ENCODE measurements at places on chromosomes 7 and 10.

GRCh38 chr7:121519548-121520521 lies 123.7 kb upstream of the FAM3C start:
- no peak for DNase-seq

GRCh38 chr7:93977211-93977950 lies 26.8 kb downstream of the BET1 start:
- no peak for DNase-seq

- no peak for DNase-seq
Observed at GRCh38 chr7:133797818-133798520, 329.2 kb upstream of the LRGUK start.

DNA sequence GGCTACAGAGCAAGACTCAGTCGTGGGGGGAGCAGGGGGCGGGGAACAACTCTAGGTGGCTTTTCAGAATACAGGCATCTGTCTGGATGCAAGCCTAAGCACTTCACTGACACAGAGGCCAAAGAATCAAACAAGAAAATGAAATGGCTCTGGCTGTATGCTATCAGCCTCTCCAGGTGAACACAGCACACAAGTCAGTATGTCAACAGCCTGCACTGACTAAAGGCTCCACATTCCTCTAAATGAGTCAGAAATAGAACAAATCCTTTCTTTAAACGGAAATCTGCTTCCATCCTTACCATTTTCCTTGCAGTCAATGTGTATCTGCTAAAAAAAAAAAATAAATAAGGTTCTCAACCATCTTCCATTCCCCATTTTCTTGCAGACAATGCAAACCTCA lies 88.3 kb downstream of the ARMH3 start:
- DNase-seq: no peak

- no peak for DNase-seq
Observed at GRCh38 chr7:1989049-1989860, 243.5 kb downstream of the MAD1L1 start.

GRCh38 chr7:55309040-55309991 lies 55.8 kb upstream of the LANCL2 start:
- no peak for DNase-seq

DNA sequence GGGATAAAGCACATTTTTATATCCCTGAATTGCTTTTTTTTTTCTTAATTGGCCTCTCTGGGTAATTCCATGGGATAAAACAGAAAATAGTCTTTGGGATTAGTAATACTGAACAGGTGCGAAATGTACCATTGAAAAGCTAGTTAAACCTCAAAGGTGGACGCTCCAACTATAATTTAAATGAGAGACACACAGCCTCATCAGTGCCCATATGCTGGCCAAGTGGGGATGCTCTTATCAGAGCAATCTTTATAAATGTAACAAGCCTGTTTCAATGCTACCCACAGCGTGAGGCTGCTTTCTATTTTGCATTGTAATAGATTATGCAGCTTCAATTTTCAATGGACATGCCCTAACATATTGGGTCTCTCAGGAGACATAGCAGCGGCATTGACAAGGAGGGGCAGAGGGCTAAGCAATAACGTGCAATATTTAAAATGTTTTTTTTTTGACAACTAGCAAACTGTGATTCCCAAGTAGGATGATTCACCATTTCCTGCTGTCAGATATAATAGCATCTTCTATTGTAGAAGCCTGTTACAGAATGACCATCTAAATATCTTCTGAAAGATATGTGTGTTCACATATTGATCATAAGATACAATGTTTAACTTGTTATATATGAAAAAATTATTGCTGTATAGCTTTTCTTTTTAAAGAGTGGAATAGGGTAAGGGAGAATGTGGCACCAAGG lies 91.3 kb upstream of the BET1 start:
- no peak for DNase-seq

- no peak for DNase-seq
Observed at GRCh38 chr10:49058463-49059255, 56.7 kb downstream of the VSTM4 start.

DNA sequence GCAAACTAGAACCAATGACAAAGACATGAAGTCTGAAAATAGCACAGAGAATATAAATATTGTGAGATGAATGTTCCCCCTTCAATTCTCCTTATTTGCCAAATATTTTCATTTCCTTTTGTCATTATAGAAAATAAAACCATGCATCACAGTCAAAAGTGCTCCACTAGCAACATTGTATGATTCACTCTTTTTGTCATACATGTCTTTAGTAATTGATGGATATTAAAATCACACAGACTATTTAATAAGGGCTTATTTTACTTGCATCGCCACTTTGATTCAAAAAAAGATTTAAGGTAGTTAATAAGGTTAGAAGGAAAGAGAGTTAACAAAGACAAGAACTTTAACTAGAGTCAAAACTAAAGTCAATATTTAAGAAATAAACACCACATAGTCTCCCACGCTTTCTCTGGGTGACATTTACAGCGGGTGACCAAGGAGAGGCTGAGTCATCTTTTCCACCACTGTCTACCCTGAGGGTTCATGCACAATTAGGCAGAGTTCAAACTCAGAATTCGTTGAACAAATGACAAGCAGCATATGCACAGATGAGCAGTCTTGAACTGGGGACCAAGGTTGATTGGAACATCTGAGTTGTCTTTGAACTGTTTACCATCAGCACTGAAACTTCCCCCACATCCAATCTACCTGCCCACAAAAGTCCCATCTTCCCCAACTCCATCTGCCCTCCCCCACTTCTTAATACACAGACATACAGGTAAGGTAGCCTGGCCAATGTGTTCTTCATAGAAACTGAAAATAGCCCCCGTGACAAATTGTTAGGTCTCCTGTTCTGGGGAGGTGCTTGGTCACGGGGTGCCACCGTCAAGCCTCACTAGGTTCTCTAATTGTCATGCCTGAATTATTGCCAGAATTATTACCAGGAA lies 42.5 kb downstream of the C7orf25 start:
- no peak for DNase-seq

DNA sequence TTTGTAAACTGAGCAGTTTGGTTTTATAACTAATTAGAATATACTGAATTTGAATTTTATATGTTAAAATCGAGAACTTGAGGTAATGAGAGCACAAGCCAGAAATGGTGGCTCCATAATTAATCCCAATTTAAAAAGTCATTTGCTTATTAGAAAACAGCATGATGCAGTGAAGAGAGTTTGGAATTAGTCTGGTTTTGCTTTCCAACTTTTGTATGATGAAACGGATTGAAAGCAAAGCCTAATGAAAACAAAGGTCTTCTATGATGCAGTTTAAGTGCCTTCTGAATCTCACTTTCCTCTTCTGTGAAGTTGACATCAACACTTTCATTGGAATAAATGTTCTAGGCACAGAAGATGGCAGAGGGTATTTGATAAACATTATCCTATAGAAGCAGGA lies 89.4 kb downstream of the SORCS1 start:
- DNase-seq: no peak

- no peak for DNase-seq
Observed at GRCh38 chr7:4070214-4070613, 611.9 kb upstream of the FOXK1 start.

GRCh38 chr7:95694334-95694733 lies 78.0 kb upstream of the DYNC1I1 start:
- DNase-seq: no peak

DNA sequence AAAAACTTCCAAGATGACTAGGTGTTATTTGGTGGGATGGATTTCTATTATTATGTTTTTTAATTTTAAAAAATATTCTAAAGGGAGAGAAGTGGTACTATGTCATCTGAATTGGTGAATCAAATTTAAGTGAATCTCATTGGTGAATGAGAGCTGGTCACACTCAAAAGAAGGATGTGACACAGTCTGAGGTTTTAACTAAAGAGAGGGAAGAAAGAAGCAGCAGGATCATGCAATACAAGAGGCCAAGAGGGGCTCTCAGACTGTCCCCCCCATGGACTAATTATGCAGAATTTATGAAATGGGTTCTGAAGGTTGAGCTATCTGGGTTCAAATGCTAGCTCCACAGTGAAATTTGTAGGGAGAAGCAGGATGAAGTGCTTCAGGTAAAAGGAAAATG lies 16.2 kb downstream of the MACC1 start:
- DNase-seq: no peak

DNA sequence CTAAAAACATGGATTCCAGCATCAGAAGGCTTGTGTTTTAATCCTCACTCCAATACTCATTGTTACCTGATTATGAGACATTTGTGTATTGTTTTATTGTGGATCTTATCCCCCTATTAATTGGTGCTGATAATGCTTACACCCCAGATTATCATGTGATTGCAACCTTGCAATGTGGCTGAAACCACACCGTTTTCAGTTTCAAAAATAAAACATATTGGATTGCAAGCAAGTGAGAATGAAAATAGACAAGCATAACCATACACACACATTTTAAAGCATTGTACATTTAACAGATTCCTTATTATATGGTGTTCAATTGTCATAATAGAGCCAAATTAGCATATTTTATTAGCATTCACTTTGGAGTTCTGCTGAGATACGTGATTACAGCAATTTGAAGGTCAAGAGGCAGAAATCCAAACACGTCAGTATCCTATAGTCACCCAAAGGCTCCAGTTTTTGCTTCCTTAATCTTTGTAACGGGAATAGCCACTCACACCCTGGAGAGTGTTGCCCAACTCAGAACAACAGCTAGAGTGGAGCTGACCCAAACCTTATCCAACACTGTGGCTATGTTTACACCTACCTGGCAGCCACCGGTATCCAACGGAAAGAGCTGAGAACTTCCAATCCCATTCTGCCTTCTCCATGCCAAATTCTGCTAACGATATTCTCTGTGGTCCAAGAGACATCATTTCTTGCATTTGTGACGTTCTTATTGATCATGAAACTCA lies 317.1 kb upstream of the KLF6 start:
- no peak for DNase-seq

DNA sequence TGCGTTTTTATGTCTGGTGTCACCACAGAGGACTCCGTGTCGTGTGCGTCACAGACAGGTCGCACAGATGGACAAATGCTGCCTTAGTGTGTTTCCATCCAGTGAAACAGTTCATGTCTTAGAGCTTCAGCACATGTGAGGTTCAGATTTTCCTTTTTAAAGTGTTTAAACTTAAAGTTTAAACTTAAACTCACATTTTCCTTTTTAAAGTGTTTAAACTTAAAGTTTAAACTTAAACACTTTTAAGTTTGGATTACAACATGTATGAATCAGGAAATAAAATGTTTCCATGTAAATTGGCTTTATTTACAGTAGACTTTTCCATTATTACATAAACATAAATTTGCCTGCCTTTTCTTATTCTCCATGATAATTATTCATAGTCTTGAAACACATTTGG lies 67.3 kb downstream of the INSYN2A start:
- DNase-seq: no peak

GRCh38 chr10:50512743-50513416 lies 110.9 kb downstream of the SGMS1 start:
- DNase-seq: no peak

GRCh38 chr10:22657024-22657423 lies 57.4 kb downstream of the PIP4K2A start:
- no peak for DNase-seq

DNA sequence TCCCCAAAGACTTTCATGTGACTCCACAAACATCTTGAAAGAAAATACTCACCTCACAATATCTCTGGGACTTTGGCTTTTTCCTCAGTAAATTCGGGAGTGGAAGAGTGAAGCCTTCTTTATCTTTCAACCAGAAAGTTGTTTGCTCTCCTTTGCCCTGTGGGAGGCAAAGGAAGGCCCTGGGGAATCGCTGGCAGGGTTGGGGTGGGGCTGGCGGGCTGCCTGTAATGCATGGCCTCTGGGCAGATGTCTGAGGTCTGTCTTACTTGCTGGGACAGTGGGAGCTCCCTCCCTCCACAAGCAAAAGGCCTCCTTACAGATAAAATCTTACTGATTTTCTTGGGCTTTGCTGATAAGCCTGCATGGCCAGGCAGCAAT lies 24.9 kb downstream of the TECTB start:
- no peak for DNase-seq

GRCh38 chr7:157568770-157569584 lies 232.2 kb downstream of the DNAJB6 start:
- DNase-seq: no peak

- no peak for DNase-seq
Observed at GRCh38 chr7:134188311-134188710, 61.2 kb downstream of the LRGUK start.

- no peak for DNase-seq
Observed at GRCh38 chr7:96236198-96237039, 85.5 kb downstream of the SLC25A13 start.

DNA sequence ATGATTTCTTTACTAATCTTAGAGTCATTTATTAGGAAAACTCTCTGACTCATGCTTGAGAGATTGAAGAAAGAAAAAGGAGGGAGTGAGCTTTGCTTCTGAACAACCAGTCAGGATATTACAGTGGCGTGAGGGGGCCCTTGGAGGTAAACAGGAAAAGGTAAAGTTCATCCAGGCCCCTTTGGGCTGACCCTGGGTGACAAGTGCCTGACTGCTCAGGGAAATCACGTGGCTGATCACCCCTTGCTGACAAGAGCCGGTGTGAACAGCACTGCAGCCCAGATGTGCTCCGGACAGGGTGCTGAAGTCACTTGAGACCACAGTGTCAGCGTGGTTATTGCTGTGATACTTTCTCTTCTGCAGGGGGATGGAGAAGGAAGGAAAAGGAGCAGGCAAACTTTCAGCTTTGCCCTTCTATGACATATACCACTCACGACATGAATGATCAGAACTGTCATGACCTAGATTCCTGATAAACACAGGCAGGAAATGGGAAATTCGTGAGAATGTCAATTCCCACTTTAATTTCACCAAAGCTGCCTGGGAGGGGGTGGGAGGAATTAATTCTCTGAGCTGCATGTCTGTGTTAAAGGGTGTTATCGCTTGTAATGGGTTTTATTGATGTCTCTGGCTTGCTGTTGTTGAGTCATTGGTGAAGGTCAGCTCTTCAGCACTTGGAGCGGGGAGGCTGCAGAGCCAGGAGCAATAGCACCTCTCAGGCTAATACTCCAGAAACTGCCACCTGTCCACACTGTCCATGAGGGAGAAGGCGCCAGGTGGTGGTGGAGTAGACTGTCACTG lies 139.8 kb upstream of the AOAH start:
- no peak for DNase-seq

GRCh38 chr10:99656199-99657064 lies 2.9 kb upstream of the ENTPD7 start:
- no peak for DNase-seq

GRCh38 chr10:11345224-11346054 lies 266.0 kb downstream of the USP6NL start:
- DNase-seq: no peak

- DNase-seq: peak; percentile 62
Observed at GRCh38 chr10:43420369-43421200, 11.6 kb upstream of the HNRNPF start.

DNA sequence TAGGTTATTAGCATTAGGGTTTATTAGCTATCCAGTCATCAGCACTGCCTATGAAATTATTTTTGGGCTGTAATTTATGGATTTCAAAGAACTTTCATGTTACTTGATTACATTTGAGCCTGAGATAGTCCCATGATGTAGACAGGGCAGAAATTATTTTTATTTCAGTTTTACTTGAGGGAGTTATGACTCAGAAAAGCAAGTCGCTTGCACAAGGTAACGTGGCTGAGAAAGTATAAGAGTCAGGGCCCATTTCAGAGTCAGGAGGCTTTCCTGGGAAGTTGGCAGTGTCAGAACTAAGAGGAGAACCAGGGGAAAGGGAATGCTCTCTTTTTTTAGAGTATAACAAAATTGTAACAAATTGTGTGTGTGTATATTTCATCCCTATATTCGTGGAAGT lies 16.5 kb downstream of the GATA3 start:
- no peak for DNase-seq

All from CMK (cell line).